Activated T-helper 1 cell treated with anti-CD3 and anti-CD28 coated beads, Interleukin-2, amount 50 U/mL, for 16 hours (primary cell): ENCODE measurements at places on chromosomes 11 and 22.

GRCh38 chr11:35288309-35288708 lies 131.0 kb downstream of the SLC1A2 start:
- DNase-seq, result no peak

DNA sequence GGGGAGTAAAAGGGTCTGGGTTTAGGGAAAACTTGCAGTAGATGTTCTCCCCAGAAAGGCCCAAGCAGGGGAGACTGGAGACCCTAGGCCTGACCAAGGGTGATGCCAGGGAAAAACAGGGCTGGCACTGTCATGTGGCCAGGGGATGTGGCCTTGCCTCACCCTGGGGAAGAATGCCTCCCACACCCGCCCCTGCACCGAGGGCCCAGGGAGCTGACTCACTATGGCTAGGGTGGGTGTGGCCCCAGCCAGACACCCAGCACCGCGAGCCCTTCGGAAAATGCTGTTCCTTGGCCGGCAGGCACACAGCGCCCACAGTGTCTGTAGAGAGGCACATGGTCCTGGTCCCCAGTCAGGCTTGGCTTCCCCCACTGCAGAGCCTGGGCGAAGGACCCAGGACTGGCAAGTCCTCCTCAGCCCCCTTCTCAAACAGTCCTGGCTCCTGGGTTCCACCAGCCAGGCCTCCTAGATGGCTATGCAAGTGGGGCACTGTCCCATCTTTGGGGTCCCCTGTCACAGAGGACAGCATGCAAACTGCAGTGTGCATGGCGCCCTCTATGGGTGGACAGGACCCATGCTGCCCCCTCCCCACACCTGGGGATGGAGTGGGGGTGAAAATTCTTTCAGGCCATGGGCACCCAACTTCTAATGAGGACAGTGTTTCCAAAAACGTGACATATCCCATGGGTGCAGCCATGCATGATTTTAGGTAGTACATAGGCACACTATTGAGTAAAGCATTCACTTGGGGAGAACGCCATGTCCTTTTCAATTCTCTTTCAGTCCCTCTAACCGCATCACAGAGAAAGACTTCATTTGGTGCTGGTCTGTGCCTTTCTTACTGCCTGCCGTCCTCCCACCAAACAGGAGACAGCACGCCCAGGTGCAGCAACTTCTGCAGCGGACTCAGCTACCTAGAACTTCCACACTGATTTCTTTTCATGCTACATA lies 15.2 kb downstream of the TMPRSS5 start:
- DNase-seq, result no peak

DNA sequence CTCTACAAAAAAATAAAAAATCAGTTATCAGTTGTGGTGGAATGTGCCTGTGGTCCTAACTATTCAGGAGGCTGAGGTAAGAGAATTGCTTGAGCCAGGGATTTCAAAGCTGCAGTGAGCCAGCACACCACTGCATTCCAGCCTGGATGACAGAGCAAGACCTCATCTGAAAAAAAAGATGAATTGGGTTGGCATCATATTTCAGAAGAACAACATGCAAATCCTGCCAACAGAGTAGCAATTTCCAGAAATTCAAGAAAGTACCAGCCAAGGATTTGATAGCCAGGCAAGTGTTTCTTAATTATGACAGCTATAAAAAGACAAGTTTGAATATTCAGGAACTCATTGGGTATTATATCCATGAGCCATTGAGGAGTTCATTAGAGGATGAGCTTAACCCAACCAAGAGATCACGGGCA lies 75.2 kb downstream of the USP47 start:
- DNase-seq, result no peak

DNA sequence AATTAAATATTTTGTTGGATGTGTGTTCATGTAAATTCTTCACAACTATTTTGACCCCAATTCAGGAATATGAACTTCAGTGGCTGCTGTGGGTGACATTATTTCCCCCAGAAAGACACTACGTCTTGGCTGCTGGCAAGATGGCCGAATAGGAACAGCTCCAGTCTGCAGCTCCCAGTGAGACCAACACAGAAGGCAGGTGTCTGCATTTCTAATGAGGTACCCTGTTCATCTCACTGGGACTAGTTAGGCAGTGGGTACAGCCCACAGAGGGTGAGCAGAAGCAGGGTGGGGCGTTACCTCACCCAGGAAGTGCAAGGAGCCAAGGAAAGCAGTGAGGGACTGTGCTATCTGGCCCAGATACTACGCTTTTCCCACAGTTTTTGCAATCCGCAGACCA lies 65.3 kb downstream of the ZBTB44 start:
- DNase-seq, result no peak

- DNase-seq, result no peak
These were observed at the start of gene LDHAL6A for GRCh38 chr11:18455686-18456372. Gene LDHAL6A, plus strand, starts transcription at chr11:18455856. Its CDS starts 825 bp downstream, at chr11:18456681.

DNA sequence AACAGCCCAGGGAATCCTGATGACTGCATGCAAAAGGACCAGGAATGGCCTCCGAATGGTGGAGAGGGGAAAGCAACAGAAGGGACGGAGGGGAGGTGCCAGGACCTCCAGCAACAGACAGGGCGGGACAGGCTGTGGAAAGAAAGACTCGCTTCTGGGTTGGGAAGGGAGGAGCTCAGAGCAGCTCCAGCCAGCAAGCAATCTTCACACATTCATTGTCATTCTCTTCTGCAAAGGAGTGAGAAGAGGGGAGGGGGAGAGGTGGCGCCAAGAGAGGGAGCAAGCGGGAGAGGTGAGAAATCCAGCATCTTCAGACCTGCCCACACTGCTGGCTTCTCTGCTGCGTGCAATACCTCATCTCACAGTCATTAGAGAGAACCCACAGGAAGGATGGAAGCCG lies 509.0 kb downstream of the BUD13 start:
- DNase-seq, result no peak
